ENCODE measurements at places on chromosomes 7 and 10. TPM values are rescaled to one million over a fixed set of nuclear protein-coding genes. Genes with fewer than 3 reads are reported as not detected.

DNA sequence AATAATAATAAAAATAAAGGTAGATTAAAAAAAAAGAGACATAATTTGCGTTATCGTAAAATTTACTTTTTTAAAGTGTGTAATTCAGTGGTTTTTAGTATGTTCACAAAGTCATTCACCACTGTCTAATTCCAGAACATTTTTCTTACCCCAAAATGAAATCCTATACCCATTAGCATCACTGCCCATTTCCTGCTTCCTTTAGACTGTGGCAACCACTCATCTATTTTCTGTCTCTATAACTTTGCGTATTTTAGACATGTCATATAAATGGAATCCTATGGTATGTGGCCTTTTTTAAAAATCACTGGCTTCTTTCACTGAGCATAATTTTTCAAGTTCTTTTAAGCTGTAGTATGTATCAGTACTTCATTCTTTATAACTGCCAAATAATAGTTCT, 53.6 kb downstream of the KAT6B start:
- no peak for DNase-seq

- DNase-seq = peak; percentile 72
Measured at GRCh38 chr7:34327681-34328080, 330.3 kb upstream of the NPSR1 start.

- DNase-seq = no peak
Measured at GRCh38 chr10:21261842-21262294, 263.6 kb downstream of the SKIDA1 start.

DNA sequence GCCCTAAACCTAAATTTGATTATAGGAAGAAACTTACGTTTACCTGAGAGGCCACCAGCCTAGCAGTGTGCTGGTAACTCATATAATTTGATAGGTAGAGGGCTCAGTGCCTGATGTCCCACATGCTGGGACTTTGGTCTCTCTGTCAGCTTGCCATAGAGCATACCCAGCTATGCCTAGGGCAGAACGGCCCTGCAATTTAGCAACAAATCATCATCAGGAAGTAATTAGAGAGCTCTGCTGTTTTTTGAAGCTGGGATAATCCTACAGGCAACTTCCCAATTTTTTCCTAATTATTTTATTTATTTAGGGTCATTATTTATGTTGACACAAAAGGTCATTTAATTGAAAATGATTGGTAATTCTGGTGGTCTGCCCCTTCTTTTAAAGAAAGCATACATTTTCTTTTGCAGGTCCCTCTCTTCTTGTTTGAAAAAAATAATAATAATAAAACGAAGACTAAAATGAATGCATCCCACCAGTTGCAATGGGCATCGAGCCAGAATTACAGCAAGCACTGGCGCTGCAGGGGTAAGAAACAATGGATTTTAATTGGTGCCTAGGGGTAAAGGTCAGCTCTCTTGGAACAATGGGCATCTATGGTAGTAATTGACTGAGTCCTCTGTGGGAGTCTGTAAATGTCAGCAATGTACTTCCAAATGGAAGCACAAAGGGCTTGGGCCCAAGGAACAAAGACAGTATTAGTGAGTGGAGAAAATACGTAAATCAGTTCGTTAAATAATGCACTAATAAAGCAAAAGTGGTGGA, 348.0 kb downstream of the SORCS1 start:
- no peak for DNase-seq

DNA sequence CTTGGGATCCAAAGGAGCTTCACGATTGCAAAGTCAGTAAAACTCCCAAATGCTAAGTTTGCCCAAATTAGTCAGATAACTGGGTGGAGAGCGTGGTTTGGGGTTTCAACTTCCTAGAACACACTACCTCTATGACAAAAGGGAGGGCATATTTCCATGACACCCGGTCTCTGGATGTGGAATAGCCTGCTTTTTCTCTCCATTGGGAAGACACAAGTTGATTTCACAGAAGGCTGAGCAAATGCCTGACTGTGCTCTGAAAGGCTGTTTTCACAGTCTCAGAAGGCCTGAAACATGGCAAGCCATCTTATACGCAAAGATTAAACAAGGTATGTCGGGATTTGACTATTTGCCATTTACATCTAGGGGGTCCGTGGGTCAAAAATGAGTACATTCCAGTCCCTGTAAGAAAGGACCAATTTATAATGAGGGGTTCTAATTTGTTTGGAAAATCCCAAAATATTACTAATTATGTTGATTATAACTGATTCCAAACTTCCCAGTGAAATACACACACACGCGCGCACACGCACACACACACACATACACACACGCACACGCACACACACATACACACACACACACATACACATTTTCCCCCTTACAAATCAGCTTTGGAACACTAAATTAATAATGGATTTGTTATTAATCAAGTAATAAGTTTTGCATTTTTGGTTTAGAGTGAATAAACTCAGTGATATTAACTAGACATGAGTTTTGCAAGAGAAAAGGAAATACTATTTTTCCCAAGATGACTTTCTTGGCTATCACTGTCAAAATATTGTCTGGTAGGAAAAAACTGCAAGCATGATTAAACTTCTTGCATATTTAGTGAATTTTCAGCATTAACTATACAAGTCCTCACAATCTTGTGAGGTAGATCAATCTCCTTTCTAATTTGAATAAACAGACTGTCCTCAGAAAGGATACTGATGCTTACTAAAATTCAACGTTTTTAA, 105.0 kb downstream of the PRTFDC1 start:
- DNase-seq = no peak

DNA sequence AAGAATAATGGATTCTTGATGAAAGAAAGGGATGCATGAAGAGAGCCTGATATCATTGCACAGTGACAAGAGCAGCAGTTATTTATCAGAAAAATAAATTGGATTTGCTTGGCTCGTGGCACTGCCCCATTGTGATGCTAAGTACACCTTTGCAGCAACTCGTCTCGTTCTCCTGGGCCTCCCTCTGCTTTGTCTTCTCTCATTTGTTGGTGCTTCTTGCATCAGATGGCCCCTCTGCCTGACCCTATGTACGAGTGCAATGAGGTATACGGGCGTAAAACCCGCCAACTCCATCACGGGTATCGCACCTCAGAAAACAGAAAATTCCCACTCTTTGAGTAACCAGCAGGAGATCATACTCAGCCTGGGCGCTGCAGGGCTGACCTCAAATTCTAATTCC, 107.2 kb upstream of the C10orf90 start:
- no peak for DNase-seq

- no peak for DNase-seq
Measured at GRCh38 chr7:100789055-100789454, 38.3 kb downstream of the EPHB4 start.

Gene GARIN1A
- total RNA-seq = 0.48 TPM

Gene RTKN2
- 9.9 TPM for total RNA-seq

Data from RPMI7951 (cell line).